ENCODE measurements at places on chromosomes 16 and 17. TPM values are rescaled to one million over a fixed set of nuclear protein-coding genes. Genes with fewer than 3 reads are reported as not detected.

DNA sequence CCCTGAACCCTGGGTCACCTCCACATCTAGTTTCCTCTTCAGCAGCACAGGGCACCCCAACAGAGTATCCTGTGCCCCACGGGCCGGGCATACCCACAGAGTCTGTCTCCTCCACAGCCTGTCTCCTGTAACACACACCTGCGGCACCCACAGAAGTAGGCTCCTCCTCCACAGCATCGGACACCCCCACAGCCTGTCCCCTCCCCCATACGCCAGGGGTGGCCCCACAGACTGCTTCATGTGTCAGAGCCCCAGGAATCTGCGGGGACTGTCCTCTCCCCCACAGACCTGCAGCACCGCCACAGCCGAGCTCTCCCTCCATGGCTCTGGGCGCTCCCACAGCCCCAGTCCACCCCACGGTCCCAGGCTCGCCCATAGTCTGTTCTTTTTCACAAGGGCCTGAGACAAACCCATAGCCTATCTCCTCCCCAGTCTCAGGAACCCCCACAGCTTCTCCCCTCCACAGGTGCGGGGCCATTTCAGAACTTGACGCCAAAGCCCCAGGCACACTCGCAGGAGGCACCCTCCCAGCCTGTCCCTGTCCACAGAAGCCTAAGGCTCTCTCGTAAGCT is 1.4 kb downstream of the KIAA0753 start:
- no peak for DNase-seq

DNA sequence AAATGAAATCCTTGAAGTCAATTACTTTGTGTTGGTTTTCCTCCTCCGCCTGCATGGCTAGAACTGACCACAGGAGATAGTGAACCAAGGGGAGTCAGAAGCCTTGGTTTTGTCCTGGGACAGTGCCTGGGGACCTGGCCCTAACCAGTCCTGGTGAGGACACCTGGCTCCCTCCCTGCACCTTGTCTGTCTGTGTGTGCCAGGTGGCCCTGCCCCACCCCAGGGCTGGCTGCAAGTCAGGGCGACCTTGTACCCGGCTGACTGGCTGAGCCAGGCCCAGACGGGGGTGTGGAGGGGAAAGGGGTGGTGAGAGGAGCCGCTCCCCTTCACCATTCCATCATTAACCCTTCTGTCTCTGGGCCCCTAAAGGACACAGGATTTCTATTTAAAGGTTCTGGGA is 3.4 kb downstream of the RAPGEFL1 start:
- DNase-seq: no peak

GRCh38 chr16:85148931-85149330 is 36.7 kb upstream of the CIBAR2 start:
- DNase-seq: no peak

- DNase-seq: peak; percentile 12
These were observed 278.3 kb upstream of the CCL2 start for GRCh38 chr17:33976831-33977230.

DNA sequence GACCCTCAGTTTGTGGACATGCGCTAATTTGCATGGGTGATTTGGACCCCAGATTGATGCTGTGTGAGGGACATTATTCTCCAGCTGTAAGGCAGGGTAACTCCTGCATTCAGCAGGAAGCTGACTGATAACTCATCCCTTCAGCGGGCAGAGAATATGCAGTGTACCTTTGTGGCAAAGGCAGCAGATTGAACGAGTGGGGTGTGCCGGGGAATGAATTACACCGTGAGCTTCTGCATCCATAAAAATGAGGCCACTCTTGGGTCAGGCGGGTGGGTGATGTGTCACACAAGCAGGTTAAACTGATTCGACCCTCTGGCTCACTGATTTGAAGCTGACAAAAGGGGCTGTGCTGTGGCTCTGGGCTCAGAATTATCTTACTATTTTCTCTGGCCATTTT is 128.9 kb upstream of the PMFBP1 start:
- no peak for DNase-seq

GRCh38 chr16:272633-273546 is 2.9 kb downstream of the RGS11 start:
- no peak for DNase-seq

- DNase-seq: no peak
These were observed 187.9 kb downstream of the CNTNAP4 start for GRCh38 chr16:76464955-76465620.

- DNase-seq: no peak
These were observed 985 bp upstream of the C17orf107 start for GRCh38 chr17:4898351-4898750.

- DNase-seq: no peak
These were observed 1.6 kb downstream of the ITGA2B start for GRCh38 chr17:44387804-44388203.

- DNase-seq: peak; percentile 39
These were observed 66.0 kb downstream of the CDK12 start for GRCh38 chr17:39527220-39527813.

DNA sequence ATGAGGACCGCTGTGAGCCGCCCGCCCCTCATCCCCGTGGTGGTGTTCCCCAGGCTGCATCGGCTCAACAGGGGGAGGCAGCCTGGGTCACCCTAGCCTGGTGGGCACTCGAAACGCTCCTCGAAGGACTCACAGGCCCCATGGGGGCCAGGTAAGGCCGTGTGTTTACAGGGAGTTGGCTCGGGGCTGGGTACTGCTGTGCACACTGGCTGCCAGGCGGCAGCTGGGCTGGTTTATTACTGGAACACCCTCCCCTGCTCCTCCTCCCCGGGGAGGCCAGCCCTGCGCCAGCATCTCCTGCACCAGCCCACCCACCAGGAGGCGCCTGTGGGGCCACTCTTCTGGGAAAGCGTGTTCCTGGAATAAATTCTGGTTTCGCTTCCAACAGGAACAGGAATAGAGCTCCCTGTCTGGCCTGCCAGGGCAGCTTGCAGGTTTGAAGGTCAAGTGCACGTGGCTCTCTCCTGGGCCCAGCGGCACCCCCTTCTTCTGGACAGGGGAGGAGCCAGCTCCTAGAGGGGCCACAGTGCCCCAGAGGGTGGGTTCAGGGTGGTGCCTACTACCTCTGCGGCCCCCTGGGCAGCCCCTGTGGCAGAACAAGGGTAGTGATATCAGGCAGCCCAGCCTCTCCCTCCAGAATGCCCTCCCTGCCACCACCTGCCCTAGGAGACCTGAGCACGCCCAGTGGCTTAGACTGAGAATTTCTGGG is 11.3 kb downstream of the MCRIP1 start:
- DNase-seq: no peak

GRCh38 chr16:20306401-20306800 is 20.9 kb downstream of the GP2 start:
- no peak for DNase-seq

- no peak for DNase-seq
These were observed 33.2 kb downstream of the COX4I1 start for GRCh38 chr16:85832570-85833218.

DNA sequence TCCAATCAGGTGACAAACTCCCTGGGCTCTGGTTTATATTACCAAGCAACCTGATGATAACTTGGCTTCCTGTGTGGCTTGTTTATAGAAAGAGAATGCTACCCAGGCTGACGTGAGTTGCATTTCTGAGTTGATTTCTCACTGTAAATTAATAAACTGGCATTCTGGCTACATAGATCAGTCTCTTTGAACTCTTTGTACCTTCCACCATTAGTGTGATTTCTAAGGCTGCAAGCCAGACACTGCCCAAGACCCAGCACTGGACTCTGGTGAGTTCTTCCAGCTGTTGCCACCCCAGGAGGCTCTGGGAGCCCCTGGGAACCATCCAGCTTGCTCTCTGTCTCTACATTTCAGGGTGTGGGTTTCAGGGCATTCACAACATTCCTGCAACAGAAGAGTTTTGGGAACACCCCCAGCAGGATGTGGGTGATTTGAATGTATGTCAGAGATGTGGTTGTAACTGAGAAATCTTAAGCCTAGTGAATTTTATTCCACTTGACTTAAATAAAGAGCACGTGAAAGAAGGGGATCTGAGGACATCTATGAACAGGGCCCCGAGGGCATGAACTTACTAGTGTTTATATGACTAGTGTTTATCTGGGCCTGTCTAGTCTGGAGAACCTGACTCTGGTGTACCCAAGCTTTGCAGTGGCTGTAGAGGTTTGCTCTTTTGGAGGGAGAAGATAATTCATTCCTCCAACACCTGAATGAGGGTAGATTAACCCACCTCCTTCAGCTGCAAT is 30.3 kb upstream of the LRRC37A start:
- DNase-seq: no peak

GRCh38 chr16:30407804-30408534 is 563 bp downstream of the ZNF771 start:
- DNase-seq: peak; percentile 56

GRCh38 chr16:27625050-27625697 is 75.2 kb downstream of the KATNIP start:
- DNase-seq: no peak

- DNase-seq: peak; percentile 34
These were observed 8.4 kb downstream of the VPS9D1 start for GRCh38 chr16:89712274-89712781.

- DNase-seq: no peak
These were observed 124.4 kb downstream of the SPECC1 start for GRCh38 chr17:20133517-20133916.

DNA sequence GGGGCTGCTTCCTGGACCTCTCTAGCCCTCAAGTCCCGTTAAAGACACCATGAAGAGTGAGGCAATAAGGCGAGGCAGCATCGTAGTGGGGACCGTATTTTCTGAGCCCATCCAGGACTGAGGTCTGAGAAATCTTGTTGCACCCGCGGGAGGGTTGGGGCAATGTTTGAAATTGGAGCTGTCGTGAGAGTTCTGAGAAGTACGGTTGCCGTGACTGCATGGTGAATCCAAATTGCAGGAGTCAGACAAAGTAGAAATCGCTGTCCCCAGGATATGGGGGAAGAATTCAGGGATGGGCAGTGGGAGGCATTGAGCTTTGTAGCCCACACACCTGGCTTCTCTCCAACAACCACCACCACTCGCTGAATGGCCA is 42.0 kb upstream of the RPL38 start:
- no peak for DNase-seq

DNA sequence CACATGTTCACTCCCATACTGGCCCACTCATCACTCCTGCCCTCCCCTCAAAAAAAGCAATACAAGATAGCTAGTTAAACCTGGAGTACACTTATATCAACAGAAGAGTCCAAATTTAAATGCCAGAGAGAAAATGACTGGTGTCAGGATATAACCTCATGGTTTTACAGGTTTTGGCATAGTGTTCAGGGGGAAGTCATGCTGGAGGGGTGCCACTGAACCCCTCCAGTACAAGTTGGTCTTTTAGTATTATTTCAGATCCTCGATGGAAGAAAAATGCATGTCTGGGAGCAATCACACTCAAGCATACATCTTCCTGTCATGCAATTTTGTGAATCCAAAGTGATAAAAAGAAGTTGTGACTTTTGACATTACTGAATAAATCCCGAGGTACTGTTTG is 10.5 kb downstream of the NACA2 start:
- no peak for DNase-seq

- no peak for DNase-seq
These were observed 35.8 kb upstream of the ABCA9 start for GRCh38 chr17:69096541-69096940.

DNA sequence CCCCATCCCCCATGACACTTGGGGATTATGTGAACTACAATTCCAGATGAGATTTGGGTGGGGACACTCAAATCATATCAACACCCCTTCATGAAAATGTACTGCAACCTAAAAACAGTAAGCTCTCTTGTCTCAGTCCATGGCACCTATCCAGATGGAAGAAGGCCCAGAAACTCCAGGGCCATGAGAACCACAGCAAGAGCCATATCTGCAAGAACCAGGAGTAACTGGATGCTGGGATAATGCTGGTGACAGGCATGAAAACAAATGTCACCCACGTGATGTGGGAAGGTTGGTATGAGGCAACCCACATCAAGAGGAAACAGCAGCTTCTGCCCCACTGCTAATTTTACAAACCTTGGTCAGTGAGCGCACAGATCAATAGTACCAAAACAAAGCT is 400.1 kb upstream of the ERCC4 start:
- DNase-seq: no peak

- no peak for DNase-seq
These were observed 6.9 kb upstream of the BPTF start for GRCh38 chr17:67818110-67819002.

GRCh38 chr16:67399218-67399733 is 6.0 kb upstream of the TPPP3 start:
- DNase-seq: peak; percentile 90

DNA sequence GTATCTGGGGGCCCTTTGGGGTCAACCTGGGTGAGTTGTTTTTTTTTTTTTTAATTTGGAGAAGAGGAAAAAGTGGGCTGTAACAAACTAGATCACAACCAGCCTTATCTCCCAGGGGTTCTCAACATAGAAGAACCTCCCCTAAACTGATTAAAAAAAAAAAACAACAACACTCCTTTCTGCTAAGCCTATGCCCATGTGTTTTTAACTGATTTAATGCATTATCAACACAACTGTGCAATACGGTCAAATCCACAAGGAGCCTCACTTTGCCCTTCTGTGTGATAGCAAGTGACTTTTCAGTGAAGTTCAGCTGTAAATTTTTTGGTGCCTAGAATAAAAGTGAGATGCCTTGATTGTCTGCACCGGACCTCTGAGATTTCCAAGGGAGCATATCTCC is 646 bp downstream of the MYH11 start:
- no peak for DNase-seq

DNA sequence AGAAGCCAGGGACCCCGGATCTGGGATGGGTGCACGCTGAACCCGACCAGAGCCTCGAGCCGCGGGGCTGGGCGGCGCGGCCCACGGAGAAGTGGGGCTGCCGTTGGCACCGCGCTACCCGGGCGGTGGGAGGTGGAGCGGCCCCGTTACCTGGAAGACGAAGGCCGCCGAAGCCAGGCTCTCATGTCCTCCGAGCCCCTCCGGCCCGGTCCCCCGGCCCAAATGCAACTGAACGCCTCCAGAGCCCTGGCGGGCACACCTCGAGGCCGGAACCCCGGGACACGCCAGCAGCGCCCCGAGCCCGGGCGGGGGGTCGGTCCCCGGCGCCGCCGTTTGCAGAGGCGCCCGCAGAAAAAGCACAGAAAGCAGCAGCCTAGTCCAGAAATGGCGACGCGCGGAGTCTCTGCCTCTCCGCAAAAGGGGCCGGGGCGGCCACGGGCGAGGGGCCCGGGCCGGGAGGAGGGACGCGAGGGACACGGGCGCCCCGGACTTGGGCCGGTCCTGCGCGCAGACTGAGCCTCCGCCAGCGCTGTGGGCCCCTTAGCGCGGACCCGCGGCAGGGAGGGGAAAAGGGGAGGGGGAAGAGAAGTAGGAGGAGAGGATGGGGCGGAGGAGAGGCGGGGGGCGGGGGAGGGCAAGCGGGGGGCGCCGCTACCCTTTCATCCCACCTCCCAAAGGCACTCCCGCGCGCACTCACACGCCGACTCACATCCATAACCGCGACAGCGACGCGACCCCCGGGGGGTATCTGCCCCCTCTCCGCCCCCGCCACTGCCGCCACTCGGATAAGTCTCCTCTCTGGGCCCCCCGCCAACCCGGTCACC is 1.4 kb downstream of the AXIN2 start:
- peak; percentile 75 for DNase-seq

Gene TBC1D3G
- total RNA-seq: not detected

Gene BICDL2
- total RNA-seq: 0.12 TPM

Gene RCVRN
- not detected for total RNA-seq

Gene ANKRD40CL
- total RNA-seq: not detected

Gene CACNG3
- total RNA-seq: not detected

Gene CACNA1G
- total RNA-seq: 1.6 TPM

Gene GCGR
- total RNA-seq: not detected

Gene TP53TG3B
- not detected for total RNA-seq

Gene CNGB1
- total RNA-seq: not detected

Gene NBR1
- total RNA-seq: 67.4 TPM

Gene KAT8
- 59.7 TPM for total RNA-seq

Gene KRTAP1-1
- total RNA-seq: not detected

Gene TNK1
- total RNA-seq: 4.0 TPM
